ENCODE measurements at places on chromosomes 4 and X. TPM values are rescaled to one million over a fixed set of nuclear protein-coding genes. Genes with fewer than 3 reads are reported as not detected.
A peak's percentile ranks its signal among the peaks of the same experiment; 100 is the strongest.

The RAB39B gene
- total RNA-seq, result 0.74 TPM

DNA sequence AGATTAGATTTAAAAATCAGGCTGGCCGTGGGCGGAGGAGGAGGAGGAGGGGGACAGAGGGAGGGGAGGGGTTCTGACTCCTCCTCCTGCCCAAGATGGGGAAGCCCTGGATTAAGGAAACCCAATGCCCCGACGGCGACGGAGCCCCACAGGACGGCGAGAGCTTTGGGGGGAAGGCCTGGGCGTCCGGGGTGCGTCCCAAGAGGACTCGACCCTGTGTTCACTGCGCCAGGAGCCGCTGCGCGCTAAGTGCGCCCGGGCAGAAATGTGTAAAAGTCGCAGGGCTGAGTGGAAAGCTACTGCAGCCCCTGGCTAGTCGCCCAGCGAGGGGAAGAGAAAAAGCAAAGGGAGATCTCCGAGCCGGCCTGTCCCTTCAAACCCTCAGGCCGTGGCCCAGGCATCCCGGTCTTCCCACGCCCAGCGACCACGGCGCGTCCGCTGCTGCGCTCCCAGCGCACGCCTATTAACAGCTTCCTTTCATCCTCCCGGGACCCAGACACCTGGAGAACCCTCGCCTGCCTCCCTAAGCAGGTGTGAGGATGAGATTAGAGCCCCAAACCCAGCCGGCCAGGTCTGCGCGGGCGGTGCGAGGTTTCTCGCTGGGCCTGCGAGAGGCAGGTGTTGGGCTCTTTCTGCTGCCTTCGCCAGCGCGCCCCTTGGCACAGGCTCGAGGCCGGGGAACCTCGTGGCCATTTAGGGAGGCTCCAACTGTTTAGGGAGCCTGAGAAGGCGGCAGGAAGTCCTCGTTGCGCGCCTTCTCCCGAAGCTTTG is 1.4 kb upstream of the RPS6KA3 start:
- peak; percentile 88 for DNase-seq

DNA sequence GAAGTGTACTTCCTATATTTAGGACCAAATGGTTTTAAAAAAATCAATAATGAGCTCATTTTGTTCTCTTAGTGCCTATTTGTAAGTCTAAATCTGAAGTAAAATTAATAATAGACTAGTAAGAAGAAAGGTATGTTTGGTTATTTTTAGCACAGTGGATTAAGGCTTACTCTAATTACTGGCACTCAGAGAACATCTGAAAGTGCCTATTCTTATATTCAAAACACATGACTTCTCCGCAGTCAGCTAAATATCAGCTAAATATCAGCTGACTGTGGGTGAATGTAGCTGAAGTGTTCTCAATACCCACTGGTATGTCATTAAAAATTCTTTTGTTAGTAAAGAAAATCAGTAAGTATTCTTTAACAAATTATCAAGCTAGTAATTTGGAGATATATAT is 6.0 kb downstream of the AP1S2 start:
- DNase-seq, result no peak

The SLC9A6 gene
- 12.8 TPM for total RNA-seq

The DKK2 gene
- 0.49 TPM for total RNA-seq

- DNase-seq, result no peak
Observed at GRCh38 chr4:20249333-20249732, 2.4 kb upstream of the SLIT2 start.

The SLC9B2 gene
- 23.3 TPM for total RNA-seq

- no peak for DNase-seq
Observed at GRCh38 chrX:41779030-41779564, 55.1 kb downstream of the GPR82 start.

DNA sequence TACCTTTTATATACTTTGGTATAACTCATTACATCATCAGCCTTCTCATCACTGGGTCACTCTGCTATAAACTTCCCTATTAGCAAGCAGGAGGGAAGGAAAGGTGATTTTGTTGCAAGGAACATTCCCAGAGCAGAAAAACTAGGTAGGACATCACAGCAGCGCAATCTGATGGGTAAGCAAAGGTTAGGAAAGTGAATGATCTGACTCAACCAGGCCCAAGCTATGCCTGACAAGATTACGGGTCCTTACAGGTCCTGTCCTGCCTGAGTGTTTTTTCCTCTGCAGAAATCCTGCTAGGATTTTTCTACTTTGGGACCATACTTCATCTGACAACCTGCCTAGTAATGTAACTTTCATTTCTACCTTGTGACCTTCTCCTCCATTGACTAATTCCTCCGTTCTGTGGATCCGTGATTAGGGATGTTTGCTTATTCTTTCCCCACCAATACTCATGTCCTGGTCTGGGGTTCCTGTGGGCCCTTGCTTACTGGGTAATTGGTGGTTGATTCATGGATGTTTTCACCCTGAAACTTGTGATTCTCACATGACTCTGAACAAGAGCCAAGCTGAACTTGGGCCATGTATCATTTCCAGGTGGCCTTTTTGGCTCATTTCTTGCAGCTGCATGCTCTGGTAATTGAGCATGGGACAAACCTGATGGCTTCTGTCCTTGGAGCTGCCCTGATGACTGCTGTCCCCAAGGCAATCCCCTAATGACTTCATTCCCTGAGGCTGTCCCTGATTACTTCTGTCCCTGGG is 111.9 kb upstream of the KIT start:
- no peak for DNase-seq

The C4orf54 gene
- not detected for total RNA-seq

GRCh38 chr4:106032851-106033286 is 137.6 kb downstream of the NPNT start:
- DNase-seq, result no peak

GRCh38 chr4:66872661-66873060 is 672.6 kb downstream of the CENPC start:
- no peak for DNase-seq

The KIT gene
- total RNA-seq, result 16.7 TPM

The RS1 gene
- not detected for total RNA-seq

DNA sequence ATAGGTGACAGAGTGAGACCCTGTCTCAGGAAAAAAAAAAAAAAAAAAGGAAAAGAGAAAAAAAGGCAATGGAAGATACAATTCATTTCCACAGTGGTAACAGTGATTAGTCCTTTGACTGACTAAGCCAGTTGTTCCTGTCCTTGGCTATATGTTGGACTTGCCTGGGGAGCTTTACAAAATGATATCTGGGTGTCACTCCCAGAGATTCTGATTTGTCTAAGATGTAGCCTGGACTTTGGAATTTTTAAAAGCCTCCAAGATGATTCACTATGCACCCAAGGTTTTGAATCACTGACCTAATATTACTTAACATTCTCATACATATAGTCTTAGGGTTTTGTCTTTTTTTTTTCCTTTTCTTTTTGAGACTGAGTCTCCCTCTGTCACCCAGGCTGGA is 16.9 kb downstream of the HELQ start:
- DNase-seq, result no peak

GRCh38 chrX:153667956-153668396 is 5.6 kb downstream of the PNCK start:
- no peak for DNase-seq

GRCh38 chr4:129179276-129179675 is 83.3 kb downstream of the C4orf33 start:
- no peak for DNase-seq

DNA sequence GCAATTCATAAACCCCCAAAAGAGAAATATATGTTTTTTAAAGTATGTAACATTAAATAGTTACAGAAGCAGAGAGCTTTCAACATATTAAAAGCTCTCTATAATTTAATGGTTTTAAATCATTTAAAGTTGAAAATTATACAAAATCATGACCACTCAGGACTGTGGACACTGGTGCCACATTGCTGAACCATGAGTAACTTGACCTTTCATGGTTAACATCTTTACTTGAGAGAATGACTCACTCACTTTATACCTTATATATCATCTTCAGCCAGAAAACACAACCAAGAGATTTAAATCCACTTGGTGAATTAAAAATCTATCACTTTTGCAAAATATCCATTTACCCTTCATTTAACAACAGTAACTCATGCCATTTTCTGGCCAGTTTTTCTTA is 584.3 kb upstream of the SMIM31 start:
- no peak for DNase-seq

DNA sequence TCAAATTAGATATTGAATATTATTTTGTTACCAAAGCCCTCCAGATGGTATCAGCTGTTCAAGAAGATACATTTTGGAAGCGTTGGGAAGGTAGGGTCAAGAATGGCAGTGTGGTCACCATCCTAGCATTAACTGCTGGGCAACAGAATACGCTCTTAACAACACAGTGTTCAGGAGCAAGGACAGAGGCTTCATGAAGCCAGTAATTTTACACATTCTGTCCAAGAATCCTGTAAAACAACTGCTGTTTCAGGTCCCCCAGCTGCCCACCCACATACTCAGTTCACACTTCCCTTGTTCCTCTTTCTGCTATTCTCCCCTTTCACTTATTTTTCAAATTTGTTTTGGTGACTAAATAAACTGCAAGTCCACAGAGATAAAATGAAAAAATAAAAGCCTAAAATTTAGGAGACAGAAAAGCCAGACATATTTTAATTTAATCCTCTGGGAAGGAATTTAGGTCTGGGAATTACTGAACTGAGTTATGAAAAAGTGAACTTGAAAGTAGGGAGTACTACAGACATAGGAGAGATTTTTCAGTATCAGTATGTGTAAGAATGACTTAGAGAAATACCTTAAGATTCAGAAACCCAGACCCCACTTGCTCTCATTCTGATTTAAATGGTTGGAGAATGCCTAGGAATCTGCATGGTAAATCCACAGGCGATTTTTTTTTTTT is 406.7 kb downstream of the MAPK10 start:
- DNase-seq, result no peak

The REPS2 gene
- total RNA-seq, result 10.8 TPM

The MAGEA8 gene
- not detected for total RNA-seq

DNA sequence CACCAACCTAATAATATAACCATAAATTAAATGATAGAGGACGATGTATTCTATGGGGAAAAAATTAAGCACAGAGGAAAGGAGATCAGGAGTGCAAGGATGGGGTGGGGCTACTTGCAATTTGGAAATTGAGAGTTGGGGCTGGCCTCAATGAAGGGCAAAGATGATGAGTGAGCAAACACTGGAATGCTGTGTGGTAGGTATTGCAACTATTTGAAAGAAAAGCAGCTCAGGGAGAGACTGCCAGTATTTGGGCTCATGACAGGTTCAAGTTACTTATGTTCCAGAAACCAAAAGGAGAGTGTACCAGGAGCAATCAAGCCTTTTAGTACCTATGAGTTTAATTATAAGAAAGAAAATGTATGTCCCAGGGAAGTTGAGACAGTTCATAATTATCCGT is 47.4 kb downstream of the ASIC5 start:
- no peak for DNase-seq

- DNase-seq, result no peak
Observed at GRCh38 chr4:184854673-184855072, 28.9 kb upstream of the ACSL1 start.

GRCh38 chr4:5747738-5748375 is 36.9 kb downstream of the EVC start:
- DNase-seq, result no peak

DNA sequence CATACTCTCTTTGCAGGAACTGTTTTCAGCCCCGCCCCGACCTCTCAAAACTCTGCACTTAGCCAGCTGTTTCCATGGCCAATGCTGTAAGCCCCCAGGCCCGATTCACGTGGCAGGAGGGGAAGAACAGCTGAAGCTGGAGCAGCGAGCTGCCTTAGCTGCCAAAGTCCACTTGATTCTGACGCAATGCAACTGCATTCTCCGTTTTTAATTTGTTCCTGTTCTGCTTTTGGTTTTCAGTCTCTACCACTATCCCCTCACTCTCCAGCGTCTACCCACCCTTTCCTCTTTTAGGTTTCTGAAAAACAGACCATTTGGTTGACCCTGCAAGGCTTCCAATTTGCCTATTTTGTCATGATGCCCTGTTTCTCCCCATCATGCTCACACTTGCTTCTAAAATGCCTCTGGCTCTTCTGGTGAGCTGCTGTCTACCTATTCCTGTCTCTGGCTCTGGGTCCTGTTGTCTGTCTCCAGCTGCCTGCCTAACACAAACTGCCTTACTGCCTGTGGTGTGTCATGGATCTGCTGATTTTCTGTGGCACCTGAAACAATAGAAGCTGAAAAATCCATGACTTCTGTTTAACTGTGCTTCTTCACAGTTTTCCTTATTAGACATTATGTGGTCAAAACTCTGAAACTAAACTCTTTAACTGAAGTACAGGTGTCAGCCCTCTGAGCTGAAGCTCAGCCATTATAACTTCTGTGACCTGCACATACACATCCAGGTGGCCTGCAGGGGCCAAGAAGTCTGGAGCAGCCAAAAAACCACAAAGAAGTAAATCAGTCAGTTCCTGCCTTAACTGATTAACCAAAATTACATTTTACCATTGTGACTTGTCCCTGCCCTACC is 160.5 kb upstream of the AGTR2 start:
- DNase-seq, result no peak

GRCh38 chr4:126851391-126851790 is 781.4 kb upstream of the INTU start:
- DNase-seq, result no peak

Data from vagina (tissue), 2 donors.